ENCODE measurements at places on chromosomes 7 and 10.

GRCh38 chr7:131369354-131369753 lies 41.7 kb downstream of the MKLN1 start:
- no peak for DNase-seq

GRCh38 chr7:30923774-30924413 lies 12.2 kb downstream of the AQP1 start:
- DNase-seq: no peak

GRCh38 chr7:116610210-116610609 lies 61.8 kb upstream of the MET start:
- DNase-seq: peak; percentile 65

GRCh38 chr7:106755641-106756040 lies 94.7 kb upstream of the CCDC71L start:
- no peak for DNase-seq

DNA sequence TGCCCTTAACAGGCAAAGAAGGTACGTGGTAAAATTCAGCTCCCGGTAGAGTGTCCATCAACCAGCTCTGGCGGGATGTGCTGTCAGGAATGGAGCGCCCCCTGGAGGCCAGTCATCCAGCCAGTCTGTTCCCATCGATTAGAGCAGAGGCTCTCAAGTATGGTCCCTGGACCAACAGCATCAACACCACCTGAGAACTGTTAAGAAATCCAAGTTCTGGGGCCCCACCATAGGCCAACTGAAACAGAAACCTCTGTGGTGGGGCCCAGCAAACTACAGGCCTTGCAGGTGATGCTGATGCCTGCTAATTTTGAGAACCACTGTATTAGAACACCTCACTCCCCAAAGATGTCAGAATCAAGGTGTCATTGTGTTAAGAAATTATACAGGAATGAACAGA lies 109.2 kb downstream of the DPY19L1 start:
- DNase-seq: no peak

GRCh38 chr7:18846765-18847215 lies 270.6 kb downstream of the TWIST1 start:
- DNase-seq: no peak

- no peak for DNase-seq
Measured at GRCh38 chr10:69224862-69225657, 4.9 kb downstream of the HKDC1 start.

- DNase-seq: no peak
Measured at GRCh38 chr10:52786098-52786497, 13.5 kb upstream of the MBL2 start.

DNA sequence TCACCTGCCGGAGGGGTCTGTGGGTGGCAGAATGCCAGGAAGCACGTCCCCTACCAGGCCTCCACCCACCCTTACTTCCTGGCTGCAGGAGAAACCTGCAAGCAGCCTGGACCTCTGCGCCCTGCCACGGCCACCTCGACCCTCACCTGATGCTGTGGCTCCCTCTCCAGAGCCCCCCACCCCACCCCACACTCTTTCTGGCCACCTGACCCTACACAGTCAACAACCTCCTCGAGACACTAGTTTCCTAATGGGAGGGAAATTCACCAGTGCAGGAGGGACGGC lies 91.3 kb downstream of the PRKAG2 start:
- no peak for DNase-seq

- DNase-seq: no peak
Measured at GRCh38 chr10:103692952-103693811, 162.2 kb downstream of the SH3PXD2A start.
